ENCODE measurements at places on chromosomes 5 and 9. TPM values are rescaled to one million over a fixed set of nuclear protein-coding genes. Genes with fewer than 3 reads are reported as not detected.

The SEMA6A gene
- 0.15 TPM for total RNA-seq

The GLE1 gene
- 28.3 TPM for total RNA-seq

The FTMT gene
- not detected for total RNA-seq

The SLC46A2 gene
- total RNA-seq = not detected

The PRR7 gene
- total RNA-seq = 13.8 TPM

The RLN2 gene
- 0.28 TPM for total RNA-seq

The S1PR3 gene
- 93.6 TPM for total RNA-seq

The PTGS1 gene
- 1.6 TPM for total RNA-seq

The FOXD4L4 gene
- 0.13 TPM for total RNA-seq

The OTP gene
- total RNA-seq = 0.09 TPM

The NIPAL4 gene
- 10.0 TPM for total RNA-seq

The ANKRD18B gene
- 4.6 TPM for total RNA-seq

The C9orf50 gene
- total RNA-seq = not detected

The PCDHGA10 gene
- total RNA-seq = not detected

The TTC23L gene
- total RNA-seq = not detected

The ELAVL2 gene
- 0.04 TPM for total RNA-seq

The MPDZ gene
- total RNA-seq = 9.9 TPM

The SAXO1 gene
- not detected for total RNA-seq

The MYMK gene
- total RNA-seq = not detected

The UHRF2 gene
- 27.6 TPM for total RNA-seq

The KDM4C gene
- 8.5 TPM for total RNA-seq

The ZDHHC11B gene
- 1.5 TPM for total RNA-seq

The LVRN gene
- 0.03 TPM for total RNA-seq

The PLEKHG4B gene
- total RNA-seq = 1.8 TPM

The CCNH gene
- 37.7 TPM for total RNA-seq

The FOXD4L5 gene
- total RNA-seq = 0.06 TPM

The IL13 gene
- total RNA-seq = not detected

The HAVCR2 gene
- total RNA-seq = 0.23 TPM

The NME5 gene
- not detected for total RNA-seq

The LCNL1 gene
- 0.22 TPM for total RNA-seq

The OTULINL gene
- total RNA-seq = 26.3 TPM

The STC2 gene
- 49.1 TPM for total RNA-seq

The PCDHGB3 gene
- 0.14 TPM for total RNA-seq

The IL9 gene
- total RNA-seq = not detected
